ENCODE measurements at places on chromosomes 1 and 21. TPM values are rescaled to one million over a fixed set of nuclear protein-coding genes. Genes with fewer than 3 reads are reported as not detected.
A peak's percentile ranks its signal among the peaks of the same experiment; 100 is the strongest.

Gene KIF14
- 29.7 TPM for total RNA-seq

DNA sequence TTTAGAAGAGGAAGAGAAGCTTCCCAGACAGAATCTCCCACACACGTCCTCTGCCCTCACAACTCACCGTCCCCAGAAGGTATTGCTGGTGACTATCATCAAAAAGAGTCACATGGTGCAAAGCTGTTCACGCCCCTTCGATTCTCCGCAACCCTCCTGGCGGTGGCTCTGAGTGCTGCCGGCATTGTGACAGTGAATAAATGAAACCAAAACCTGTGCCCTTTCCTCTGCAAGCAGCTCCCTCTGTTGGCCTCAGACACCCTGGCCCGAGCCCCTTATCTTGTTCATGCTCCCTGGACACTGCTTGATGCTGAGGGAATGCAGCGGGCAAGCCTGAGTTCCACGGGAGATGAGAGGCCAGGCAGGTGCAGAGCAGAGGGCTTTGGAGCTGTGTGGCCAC is 510.3 kb downstream of the NPHP4 start:
- no peak for DNase-seq

DNA sequence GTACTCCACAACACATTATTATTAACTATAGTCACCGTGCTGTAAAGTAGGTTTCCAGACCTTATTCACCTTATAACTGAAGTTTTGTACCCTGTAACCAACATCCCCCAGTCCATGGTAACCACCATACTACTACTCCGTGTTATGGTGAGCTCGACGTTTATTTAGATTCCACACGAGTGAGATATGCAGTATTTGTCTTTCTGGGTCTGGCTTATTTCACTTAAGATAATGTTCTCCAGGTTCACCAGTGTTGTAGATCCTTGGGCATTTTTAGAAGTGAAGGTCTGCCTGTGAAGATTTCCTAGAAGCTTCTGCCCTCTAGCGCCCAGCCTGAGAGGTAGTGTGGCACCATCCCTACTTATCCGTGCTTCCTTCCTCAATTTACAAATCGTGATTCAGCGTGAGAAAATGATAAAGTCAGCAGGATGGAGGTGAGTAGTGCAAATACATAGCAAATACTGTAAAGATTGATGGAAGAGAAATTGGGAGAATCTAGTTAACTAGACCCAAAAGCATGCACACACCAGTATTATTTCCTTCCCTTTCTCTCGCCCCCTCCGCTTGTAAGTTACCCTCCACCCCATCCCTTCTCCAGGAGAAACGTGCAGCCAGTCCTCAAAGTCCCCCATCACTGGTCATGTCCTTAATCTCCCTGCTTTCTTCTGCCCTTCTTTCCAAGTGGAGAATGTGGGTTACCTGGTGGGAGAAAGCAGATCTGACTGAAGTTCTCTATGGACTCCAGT is 36.0 kb upstream of the DISC1 start:
- DNase-seq: peak; percentile 63

DNA sequence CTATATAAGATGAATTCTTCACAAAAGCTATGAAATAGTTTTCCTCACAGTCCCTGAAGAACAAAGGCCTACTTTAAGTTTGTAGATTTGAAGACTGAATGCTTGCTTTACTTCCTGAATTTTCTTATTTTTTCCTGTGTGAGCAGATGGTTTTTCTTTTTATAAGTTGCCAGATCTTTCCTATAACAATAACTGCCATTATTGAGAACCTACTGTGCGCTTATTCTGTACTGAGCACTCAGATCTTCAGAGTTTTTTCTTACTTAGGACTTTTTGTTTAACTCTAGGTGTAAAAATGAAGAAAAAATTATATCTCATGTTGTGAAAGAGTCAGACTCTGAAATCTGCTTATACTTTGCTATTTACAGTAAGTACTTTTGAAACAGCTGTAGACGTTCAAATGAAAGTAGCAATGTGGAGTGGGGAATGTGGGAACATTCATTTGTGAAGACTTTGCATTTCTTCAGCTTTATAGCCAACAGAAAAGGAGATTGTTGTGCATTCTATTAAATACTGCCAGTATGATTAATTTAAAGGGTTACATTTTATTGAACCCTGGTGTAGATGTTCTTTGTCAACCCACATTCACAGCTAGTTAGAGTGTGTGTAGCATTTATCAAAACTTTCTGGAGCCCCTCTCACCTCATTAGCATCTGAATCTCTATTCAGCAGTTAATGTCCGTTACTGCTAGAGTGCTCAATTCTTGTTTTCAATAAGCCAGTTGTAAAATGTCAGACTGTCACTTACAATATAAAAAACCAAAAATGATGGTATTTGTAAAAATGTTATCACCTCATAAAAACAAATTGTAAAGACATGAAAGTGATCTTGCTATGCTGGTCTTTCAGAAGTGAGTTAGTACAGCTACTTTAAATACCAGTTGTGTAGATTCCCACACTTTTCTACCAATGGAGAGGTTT is 29.0 kb downstream of the NFIA start:
- no peak for DNase-seq

- DNase-seq: no peak
Observed at GRCh38 chr1:10114746-10115145, 82.0 kb downstream of the UBE4B start.

Gene KCNJ6
- 12.9 TPM for total RNA-seq

GRCh38 chr1:88655685-88656299 is 28.3 kb upstream of the PKN2 start:
- peak; percentile 13 for DNase-seq

- peak; percentile 89 for DNase-seq
Observed at GRCh38 chr1:214552174-214552608, 789 bp upstream of the PTPN14 start.

DNA sequence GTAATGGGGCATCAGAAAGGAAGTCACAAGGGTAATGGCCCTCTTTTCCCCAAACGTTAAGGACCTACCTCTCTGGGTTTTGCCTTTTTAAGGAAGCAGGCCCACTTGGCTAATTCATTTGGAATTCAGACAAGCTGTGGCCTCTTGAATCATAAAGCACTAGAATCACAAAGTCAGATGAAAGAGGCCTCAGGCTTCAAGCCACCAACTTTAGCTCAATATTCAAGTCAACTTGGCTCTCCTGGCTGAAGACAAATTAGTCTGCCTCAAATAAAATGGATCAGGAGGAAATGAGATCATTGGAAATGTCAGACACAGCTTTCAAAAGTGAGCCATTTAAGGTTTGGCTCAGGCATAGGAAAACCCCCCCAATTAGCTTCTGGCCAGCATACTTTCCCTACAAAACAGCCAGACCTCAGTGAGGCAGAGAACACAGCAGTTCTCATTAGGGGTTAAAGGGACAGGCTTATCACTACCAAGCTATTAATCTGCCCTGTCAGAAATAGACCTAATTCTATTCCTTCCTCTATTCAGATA is 34.3 kb downstream of the SLC35D1 start:
- no peak for DNase-seq

DNA sequence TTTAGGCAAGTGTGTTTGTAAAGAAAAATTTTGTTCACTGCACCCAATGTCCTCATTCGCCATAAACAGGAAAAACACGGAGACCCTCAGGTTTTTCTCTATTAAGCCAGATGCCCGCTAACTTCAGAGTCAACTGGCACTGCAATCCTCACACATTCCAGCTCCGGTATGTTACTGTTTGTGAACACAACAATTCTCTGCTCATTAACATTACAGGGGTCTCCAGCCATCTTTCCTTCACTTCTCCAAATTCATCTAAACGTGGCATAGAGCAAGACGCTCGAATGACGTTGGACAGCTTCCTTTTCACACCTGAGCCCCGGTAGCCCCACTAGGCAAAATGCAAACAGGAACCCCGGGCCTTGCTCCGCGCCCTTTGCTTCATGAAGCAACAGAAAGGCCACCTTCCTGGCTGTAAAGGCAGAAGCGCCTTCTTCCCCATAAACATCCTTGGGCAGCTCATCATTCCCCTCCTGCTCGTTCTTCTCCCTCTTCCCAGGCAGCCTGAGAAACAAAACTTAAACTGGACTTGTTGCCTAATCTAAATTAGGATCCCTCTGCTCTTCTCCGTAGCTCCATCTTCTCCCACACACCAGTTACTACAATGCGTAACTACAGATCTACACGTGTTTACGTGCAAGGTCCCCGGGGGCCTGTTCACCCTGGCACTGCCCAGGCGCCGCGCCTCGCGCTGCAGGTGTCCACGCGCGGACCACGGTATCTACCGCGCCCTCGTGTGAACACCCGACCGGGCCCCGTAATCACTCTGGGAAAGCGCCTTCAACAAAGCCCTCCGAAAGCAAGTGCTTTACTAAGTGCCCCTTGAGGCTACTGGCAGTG is 1.2 kb downstream of the LBR start:
- DNase-seq: peak; percentile 30

- no peak for DNase-seq
Observed at GRCh38 chr1:50968821-50969610, 1.0 kb upstream of the CDKN2C start.

DNA sequence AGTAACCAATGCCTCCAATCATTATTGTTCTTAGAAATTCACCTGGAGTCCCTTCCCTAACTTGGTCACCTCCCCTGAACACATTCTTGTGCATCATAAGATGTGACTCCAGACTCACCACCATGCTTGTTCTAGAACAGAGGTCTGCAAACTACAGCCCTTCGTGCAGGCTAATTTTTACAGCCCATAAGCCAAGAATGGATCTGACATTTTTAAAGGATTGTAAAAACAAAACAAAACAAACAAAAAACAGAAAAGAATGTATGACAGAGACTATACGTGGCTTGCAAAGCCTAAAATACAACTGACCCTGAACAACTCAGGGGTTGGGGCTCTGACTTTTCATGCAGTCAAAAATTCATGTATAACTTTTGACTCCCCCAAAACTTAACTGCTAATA is 6.2 kb upstream of the HIVEP3 start:
- no peak for DNase-seq

Gene MATN1
- total RNA-seq: 0.32 TPM

Gene CD34
- 1.2 TPM for total RNA-seq

GRCh38 chr1:244598611-244599010 is 54.3 kb upstream of the DESI2 start:
- no peak for DNase-seq

GRCh38 chr1:65818966-65819365 is 26.3 kb downstream of the PDE4B start:
- DNase-seq: peak; percentile 50

GRCh38 chr21:15558884-15559283 is 170.9 kb upstream of the USP25 start:
- DNase-seq: no peak

Gene SPATA45
- not detected for total RNA-seq

DNA sequence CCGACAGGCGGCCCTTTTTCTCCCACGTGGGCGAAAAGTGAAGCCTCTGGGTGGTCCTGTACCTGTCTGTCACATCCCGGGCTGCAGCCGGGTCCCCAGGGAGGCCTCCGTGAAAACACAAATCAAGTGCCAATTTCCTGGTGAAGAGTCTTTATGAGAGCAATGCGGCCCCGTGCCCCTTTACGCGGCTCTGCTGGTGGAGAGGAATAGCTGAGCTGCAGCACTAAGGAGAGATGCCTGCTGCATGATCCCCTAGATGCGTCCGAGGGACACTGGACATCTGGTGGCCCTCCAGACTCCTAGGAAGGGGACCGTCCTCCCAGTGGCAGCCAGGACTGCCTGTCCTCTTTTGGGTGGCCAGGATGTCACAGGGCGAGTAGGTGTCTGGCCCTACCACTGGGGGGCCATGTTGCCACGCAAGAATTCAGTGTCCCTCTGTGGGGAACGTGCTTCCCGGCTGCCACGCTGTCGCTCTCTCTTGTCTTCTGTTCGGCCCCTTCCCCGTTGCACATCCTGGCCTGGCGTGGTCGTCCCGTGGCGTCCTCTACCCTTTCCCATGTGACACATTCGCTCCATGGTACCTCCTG is 38.7 kb downstream of the COL18A1 start:
- no peak for DNase-seq

- no peak for DNase-seq
Observed at GRCh38 chr1:210310562-210311153, 18.0 kb upstream of the HHAT start.

Gene TNNI3K
- not detected for total RNA-seq

Gene MCOLN2
- 0.06 TPM for total RNA-seq

- no peak for DNase-seq
Observed at GRCh38 chr1:89260042-89260441, 12.6 kb downstream of the GBP5 start.

Gene ATP6V1G3
- total RNA-seq: not detected

Gene CASZ1
- 0.11 TPM for total RNA-seq

DNA sequence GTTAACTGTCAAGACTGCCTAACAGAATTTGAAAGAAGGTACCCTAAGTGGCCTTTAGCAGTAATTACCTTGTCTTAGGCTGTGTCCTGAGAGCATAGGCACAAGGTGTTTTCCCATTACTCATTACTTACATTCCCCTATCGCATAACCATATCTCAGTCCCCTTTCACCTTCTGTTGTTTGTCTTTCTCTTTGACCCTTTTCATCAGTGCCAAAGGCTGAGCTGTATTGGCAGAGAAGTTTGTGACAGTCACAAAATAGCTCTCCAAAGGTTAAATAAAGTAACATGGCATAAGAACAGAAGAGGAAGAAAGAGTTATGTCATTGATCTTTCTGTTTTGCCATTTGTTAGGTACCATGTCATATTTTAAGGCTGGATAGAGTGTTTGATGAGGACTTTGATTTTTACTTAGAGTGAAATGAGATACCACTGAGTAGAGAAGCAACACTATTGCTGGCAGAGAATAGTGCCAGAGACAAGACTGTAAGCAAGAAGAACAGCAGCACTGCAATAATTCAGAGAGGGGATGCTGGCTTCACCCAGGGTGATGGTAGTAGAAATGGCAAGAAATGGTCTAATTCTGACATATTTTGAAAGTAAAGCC is 497.8 kb downstream of the TTLL7 start:
- no peak for DNase-seq

DNA sequence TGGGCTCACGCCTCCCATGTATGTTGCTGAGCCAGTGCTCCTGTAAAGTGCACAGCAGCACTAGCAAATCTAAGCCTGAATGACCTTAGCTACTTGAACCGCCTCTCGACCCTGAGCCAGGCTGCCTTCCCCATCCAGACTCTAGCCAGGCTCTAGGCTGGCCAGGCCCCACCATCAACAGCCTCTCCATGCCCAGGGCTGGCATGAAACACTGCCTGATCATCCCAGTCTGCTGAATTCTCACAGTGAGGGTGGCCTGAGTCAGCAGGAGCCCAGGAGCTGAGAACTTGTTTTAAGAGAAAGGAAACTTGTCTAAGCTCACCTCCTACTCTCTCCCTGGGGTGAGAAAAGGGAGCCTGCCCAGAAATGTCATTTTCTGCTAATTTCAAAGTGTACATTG is 733.3 kb downstream of the PTPRU start:
- DNase-seq: no peak

Gene LINGO4
- total RNA-seq: not detected

GRCh38 chr1:214451596-214451995 is 99.8 kb downstream of the PTPN14 start:
- DNase-seq: no peak

GRCh38 chr1:12148958-12149790 is 17.6 kb upstream of the TNFRSF1B start:
- DNase-seq: no peak
